ENCODE measurements at places on chromosomes 2 and 18.

- DNase-seq: no peak
Measured at GRCh38 chr2:9708683-9709538, 78.1 kb upstream of the YWHAQ start.

GRCh38 chr2:33605056-33605455 lies 6.0 kb upstream of the FAM98A start:
- DNase-seq: no peak

- no peak for DNase-seq
Measured at GRCh38 chr2:3563521-3563976, 5.4 kb upstream of the RNASEH1 start.

DNA sequence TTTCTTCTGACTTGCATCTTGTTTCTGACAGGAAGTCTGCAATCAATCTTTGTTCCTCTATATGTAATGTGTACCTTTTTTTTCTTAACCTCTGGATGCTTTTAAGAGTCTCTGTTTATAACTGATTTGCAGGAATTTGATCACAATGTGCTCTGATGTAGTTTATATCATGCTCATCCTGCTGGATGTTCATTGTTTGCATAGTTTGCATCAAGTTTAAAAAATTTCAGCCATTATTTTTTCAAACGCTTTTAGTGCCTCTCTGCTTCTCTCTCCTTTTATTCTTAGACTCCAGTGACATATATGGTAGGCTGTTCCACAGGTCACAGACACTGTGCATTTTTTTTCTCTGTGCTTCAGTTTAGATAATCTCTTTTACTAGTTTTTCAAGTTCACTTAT lies 23.9 kb downstream of the RBKS start:
- no peak for DNase-seq

DNA sequence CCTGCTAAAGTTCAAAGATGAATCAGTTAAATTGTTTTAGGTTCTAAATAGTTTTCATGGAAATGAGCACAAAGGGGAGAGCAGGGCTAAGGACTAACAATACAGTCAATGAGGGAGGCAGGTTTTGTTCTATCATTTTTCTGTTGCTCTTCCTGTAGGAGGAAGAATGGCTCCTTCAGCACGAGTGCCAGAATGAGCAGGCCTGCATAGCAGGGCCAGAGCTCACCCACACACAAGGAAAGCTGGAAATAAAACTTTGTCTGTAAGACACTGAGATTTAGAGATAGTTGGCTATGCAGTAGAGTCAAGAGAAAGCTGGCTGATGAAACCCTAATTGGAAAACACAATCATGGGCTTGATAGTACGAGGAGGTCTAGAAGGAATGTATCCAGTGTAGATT lies 313.3 kb downstream of the MBD2 start:
- no peak for DNase-seq

- DNase-seq: peak; percentile 47
Measured at GRCh38 chr2:54503192-54503591, 47.1 kb downstream of the SPTBN1 start.

DNA sequence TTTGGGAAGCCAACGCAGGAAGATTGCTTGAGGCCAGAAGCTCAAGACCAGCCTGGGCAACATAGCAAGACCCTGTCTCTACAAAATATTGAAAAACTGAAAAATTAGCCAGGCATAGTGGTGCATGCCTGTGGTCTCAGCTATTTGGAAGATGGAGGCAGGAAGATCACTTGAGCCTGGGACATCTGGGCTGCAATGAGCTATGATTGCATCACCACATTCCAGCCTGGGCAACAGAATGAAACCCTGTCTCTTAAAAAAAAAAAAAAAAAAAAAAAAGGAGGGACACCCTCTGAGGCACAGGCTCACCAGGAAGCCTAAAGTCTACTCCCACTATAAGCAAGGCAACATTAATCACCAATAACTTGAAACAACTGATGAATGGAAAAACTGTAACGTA lies 151.1 kb downstream of the CCDC148 start:
- no peak for DNase-seq

- no peak for DNase-seq
Measured at GRCh38 chr2:206211657-206212255, 52.1 kb downstream of the EEF1B2 start.

DNA sequence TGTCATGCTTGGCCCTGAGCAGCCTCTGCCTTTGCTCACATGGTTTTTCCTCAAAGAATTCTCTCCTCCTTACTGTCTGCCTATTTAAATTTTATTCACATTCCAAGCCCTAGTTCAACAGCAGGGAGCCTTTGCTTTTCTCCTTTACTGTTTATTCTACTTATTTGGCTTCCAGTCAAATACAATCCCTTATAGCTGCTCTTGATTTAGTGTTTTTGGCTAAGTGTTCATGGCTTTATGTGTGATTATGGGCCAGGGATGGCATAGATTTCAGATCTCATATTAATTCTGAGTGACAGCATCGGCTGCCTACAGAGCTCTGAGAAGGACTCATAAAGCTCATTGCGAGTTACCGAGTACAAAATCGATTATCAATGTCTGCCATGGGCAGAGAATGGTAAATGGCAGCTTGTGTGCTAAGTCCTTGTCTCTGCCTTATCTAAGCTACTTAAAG lies 106.7 kb downstream of the METTL8 start:
- DNase-seq: no peak

- DNase-seq: no peak
Measured at GRCh38 chr2:161068670-161069069, 91.6 kb upstream of the TANK start.

- DNase-seq: no peak
Measured at GRCh38 chr2:230942920-230943896, 18.2 kb upstream of the GPR55 start.

- no peak for DNase-seq
Measured at GRCh38 chr18:34866310-34866709, 156.2 kb downstream of the DTNA start.

DNA sequence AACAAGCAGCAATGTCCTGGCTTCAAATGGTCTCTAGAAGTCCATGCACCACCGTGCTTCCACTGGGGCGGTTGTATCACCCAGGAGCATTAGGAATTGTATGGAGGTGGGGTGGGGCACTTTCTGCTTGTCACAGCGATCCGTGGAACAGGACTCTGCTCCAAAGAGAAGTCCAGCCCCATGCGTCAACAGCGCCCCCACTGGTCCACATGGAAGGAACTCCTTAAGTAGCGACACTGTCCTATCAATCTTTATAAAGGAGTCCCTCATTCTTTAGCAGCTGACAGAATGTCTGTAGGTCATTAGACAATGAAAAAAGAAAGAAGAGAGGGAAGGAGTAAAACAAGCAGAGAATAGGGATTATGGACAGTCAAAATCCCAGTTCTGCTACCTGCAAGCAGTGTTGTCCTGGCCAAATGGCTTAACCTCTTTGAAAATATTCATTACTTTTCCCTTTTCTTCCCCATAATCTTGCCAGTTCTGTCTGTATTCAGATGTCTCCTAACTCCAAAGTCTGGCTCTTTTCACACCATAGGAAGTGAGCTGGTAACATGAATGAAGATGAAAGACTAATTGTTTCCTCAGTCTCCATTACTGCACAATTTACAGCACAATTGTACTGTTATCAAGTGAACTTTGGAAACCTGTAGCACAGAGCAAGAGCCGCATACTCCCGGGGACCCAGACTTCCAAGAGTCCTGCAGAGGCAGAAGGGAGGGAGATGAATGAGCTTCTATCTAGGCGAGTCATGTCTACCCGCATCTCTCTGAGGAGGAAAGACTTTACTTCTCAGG lies 9.9 kb downstream of the NFE2L2 start:
- DNase-seq: no peak

- peak; percentile 11 for DNase-seq
Measured at GRCh38 chr2:226514895-226515294, 284.7 kb downstream of the IRS1 start.

DNA sequence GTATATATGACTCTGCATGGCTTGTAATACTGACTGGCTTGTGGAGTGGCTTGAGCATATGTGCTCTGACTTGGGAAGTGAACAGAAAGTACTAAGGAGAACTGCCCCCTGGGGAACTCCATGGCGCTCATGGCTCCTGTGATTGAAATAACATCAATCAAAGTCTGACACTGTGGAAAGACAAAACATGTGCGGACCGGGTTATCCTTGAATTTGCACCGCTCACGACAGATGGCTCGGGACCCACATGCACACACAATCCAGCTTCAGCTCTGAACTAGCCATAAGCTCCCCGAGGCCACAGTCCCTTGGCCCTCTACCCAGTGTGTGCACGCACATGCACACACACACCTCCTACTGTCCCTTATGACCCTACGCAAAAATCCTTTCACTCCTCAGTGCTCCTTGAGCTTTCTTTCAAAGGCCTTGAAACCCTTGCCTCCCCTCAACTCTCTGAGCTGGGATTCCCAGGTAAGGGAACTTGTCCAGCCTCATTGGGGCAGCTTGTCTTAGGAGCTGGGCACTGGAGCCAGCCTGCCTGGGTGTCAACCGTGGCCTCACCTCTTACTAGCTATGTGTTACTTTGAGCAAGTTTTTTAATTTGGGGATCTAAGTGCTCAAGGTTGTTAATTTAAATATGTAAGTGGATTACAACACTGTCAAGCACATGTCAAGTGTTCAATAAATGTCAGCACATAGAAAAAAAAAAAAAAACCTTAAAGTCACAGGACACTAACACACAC lies 43.6 kb downstream of the MRPS5 start:
- no peak for DNase-seq

GRCh38 chr2:59084326-59084725 lies 843.2 kb upstream of the FANCL start:
- no peak for DNase-seq

- DNase-seq: no peak
Measured at GRCh38 chr2:229196448-229196847, 74.6 kb downstream of the PID1 start.

GRCh38 chr18:35817604-35818352 lies 154.7 kb upstream of the RMP24 start:
- DNase-seq: no peak

GRCh38 chr2:7588295-7588694 lies 671.1 kb downstream of the RNF144A start:
- no peak for DNase-seq

DNA sequence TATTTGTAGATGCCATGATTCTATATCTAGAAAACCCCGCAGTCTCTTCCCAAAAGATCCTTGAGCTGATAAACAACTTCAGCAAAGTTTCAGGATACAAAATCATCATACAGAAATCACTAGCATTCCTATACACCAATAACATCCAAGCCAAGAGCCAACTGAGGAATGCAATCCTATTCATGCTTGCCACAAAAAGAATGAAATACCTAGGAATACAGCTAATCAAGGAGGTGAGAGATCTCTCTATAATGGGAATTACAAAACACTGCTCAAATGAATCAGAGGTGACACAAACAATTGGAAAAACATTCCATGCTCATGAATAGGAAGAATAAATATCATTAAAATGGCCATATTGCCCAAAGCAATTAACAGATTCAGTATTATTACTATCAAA lies 551.4 kb upstream of the SLC39A10 start:
- no peak for DNase-seq

All from HTR-8/SVneo (cell line).